Tibial nerve (tissue), 4 donors: ENCODE measurements at places on chromosomes 16 and 17. TPM values are rescaled to one million over a fixed set of nuclear protein-coding genes. Genes with fewer than 3 reads are reported as not detected.

DNA sequence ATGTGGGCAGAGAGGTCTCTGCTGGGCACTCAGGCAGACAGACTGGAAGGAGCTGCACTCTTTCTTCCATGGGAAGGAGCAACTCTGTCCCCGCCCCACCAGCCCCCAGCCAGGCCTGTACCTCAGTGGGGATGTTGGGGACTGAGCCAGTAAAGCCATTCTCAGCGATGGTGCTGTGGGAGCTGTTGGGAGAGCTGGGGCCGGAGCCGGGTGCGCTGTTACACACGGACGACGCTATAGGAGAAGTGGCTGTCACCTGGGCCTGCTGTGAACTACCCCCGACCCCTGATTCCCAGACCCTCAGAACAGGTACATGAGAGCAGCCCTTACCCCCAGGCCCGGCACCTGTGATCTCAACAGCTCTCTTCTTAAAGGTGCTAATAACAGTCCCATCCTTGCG, 21.5 kb downstream of the G6PC3 start:
- H3K27ac ChIP-seq, result no peak overlapping the region
- no peak for DNase-seq
- H3K27me3 ChIP-seq, result no peaks in the 10 kb centered on the region
- no peak overlapping the region for H3K4me3 ChIP-seq
- peaks cover 22% of the 10 kb centered on the region for H3K36me3 ChIP-seq

DNA sequence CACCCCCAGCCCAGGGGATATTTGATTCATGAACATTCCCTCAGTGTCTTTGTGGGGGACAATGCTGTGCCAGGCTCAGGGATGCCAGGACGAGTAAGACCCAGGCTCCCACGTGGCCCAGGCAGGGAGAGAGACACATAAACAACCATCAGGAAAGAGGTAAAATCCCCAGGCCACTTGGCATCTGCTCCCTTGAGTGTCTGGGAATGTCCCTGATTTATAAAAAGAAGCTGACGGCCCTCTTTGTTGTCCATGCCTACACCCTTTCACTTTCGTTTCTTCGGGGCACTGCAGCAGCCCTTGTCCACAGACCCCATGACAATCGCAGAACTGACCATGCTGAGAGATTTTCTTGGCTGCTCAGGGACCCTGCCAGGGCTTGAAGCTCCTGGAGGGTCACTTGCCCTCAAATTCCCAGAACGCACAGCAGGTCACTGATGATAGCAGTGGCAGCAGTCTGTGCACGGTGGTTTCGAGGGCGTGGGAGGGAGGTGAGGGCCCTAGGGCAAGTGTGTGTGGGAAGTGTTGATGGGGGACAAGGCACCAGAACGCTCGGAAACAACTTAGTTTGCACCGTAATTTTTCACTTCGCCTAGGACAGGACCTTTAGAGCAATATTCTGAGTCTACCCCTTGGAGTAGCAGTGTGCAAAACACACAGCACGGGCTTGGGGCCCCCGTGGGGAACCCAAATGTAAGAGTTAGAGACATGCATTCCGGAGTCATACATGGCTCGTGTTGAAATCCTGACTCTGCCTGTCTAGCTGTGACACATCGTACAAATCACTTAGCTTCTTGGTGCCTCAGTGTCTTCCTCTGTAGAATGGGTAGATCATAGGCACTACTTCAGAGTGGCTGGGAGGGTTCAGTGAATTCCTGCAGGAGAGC, 4.7 kb downstream of the NOD2 start:
- H3K36me3 ChIP-seq, result no peaks in the 10 kb centered on the region
- H3K27ac ChIP-seq, result peak overlapping the region; percentile 69
- peak overlapping the region; percentile 52 for H3K4me3 ChIP-seq
- no peaks in the 10 kb centered on the region for H3K27me3 ChIP-seq
- H3K4me1 ChIP-seq, result no peaks in the 10 kb centered on the region

ORC6 gene
- total RNA-seq, result 3.6 TPM

CIAPIN1 gene
- 25.5 TPM for total RNA-seq

TLCD3A gene
- total RNA-seq, result 5.5 TPM

DCXR gene
- 347 TPM for total RNA-seq

DNA sequence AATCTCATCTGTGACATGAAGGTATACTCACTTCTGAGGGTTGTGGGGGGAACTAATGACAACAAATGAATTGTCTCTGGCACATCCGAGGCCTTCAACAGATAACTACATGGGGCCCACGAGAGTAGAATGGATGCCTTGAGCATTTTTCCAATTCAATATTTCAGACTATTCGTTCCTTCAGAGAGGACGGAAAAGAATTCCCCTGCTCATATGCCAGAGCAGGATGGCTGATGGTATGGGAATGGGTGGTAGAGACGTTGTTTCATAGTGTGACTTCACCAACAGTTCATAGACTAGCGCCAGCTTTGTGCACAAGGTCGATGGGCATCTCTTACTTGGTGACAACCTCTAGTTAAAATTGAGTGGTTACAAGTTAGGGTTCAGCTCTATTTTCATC, 61.3 kb downstream of the HLF start:
- no peaks in the 10 kb centered on the region for H3K36me3 ChIP-seq
- no peak overlapping the region for H3K27ac ChIP-seq
- DNase-seq, result no peak
- no peak overlapping the region for H3K4me3 ChIP-seq

- H3K4me3 ChIP-seq, result no peak overlapping the region
- DNase-seq, result no peak
- H3K27ac ChIP-seq, result no peak overlapping the region
- peaks cover 5% of the 10 kb centered on the region for H3K27me3 ChIP-seq
Measured at GRCh38 chr17:33118391-33119075, 126.9 kb downstream of the SPACA3 start.

- H3K4me3 ChIP-seq, result no peak overlapping the region
- no peak overlapping the region for H3K27ac ChIP-seq
- DNase-seq, result no peak
- H3K27me3 ChIP-seq, result no peaks in the 10 kb centered on the region
- no peaks in the 10 kb centered on the region for H3K4me1 ChIP-seq
- no peaks in the 10 kb centered on the region for H3K36me3 ChIP-seq
Measured at GRCh38 chr16:83579027-83579426, 228.8 kb upstream of the HSBP1 start.

GRCh38 chr17:71519285-71519684, 601.5 kb upstream of the SOX9 start:
- no peak overlapping the region for H3K27ac ChIP-seq
- no peaks in the 10 kb centered on the region for H3K27me3 ChIP-seq
- H3K4me1 ChIP-seq, result no peaks in the 10 kb centered on the region
- no peak for DNase-seq

EIF3CL gene
- total RNA-seq, result 185 TPM

MYH1 gene
- not detected for total RNA-seq

CIITA gene
- 21.6 TPM for total RNA-seq

DNA sequence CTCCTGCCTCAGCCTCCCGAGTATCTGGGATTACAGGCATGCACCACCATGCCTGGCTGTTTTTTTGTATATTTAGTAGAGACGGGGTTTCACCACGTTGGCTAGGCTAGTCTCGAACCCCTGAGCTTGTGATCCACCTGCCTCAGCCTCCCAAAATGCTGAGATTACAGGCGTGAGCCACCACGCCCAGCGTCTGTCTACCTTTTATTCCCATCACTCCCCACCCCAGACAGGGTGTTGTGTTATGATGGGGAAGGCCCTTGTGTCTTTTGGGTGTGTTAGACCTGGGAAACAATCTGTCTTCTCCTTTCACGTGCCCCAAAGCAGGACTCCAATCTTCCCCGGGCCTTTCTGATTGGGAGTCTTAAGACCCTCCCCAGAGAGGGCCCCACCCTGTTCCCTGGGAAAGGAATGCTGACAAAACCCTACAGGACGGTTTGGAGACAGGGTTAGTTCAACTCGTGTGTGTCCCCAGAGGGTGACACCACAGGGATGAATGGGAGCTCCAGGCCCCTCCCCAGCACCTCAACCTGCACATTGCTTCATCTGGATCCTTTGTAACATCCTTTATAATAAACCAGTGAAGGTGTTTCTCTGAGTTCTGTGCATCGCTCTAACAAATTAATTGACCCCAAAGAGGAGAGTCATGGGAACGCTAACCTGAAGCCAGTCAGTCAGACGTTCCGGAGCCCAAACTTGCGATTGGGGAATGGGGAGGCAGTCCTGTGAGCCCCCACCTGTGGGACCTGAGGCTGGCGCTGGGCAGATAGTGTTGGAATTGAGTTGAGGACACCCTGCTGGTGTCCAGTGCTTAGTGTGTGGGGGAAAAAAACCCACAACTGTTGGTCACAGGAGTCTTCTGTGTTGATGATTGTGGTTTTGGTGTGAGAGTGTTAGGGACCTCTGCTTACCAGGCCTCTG, 3.2 kb upstream of the ELOB start:
- no peaks in the 10 kb centered on the region for H3K36me3 ChIP-seq
- H3K4me3 ChIP-seq, result no peak overlapping the region

NPIPB6 gene
- total RNA-seq, result not detected

DNA sequence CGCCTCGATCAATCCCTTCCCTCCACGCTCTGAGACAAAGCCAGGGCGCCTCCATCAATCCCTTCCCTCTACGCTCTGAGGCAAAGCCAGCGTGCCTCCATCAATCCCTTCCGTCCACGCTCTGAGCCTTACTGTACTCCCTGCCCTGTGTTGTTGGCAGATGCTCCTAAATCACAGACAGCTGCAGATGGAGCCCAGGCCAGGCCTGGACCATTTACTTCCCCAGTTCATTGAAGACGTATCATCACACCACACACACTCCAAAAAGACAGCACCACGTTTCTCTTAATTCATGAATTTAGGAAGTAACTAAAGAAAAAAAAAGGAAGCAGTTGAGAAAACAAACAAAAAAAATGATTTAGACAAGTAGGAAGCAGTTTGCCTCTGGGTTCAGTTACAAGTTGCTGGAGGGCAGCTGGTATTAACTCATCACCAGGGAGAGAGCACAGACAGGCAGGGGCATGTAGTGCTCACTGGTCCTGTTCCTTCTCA, 7.4 kb upstream of the CD300LD start:
- H3K36me3 ChIP-seq, result no peaks in the 10 kb centered on the region
- DNase-seq, result no peak
- H3K27ac ChIP-seq, result no peak overlapping the region
- no peaks in the 10 kb centered on the region for H3K27me3 ChIP-seq
- no peaks in the 10 kb centered on the region for H3K4me1 ChIP-seq
- no peak overlapping the region for H3K4me3 ChIP-seq

DNA sequence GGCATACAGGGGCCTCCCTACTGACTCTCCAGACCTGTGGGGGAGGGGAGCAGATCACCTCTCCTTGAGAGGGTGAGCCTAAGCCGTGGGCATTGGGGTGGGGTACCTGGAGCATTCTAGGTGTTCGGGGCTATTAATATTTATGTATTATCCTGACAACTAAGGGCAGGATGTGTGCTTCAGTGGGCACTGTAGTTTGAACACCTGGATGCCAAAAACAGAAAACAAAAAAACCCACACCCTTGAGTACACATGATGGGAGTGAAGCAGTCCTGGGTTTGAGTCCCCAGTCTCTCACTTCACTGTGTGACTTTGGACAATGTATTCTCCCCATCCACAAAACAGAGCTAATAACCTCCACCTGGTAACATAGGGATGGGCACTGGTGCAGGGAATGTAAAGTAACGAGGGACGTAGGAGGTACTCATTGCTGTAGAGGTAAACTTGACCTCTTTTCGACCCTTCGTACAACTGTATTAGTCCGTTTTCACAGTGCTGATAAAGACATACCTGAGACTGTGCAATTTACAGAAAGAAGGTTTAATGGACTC, 257.8 kb downstream of the CPPED1 start:
- H3K36me3 ChIP-seq, result no peaks in the 10 kb centered on the region
- no peaks in the 10 kb centered on the region for H3K27me3 ChIP-seq
- H3K4me3 ChIP-seq, result no peak overlapping the region
- peaks cover 5% of the 10 kb centered on the region for H3K4me1 ChIP-seq
- no peak for DNase-seq

GRCh38 chr16:17476414-17477259, 5.9 kb upstream of the XYLT1 start:
- H3K36me3 ChIP-seq, result no peaks in the 10 kb centered on the region
- no peaks in the 10 kb centered on the region for H3K4me1 ChIP-seq
- H3K27me3 ChIP-seq, result no peaks in the 10 kb centered on the region
- H3K4me3 ChIP-seq, result no peak overlapping the region
- H3K27ac ChIP-seq, result no peak overlapping the region

GRCh38 chr16:54284931-54285413, 1.6 kb downstream of the IRX3 start:
- no peaks in the 10 kb centered on the region for H3K36me3 ChIP-seq
- DNase-seq, result no peak
- H3K27me3 ChIP-seq, result peaks cover 90% of the 10 kb centered on the region
- H3K4me1 ChIP-seq, result peaks cover 69% of the 10 kb centered on the region

DNA sequence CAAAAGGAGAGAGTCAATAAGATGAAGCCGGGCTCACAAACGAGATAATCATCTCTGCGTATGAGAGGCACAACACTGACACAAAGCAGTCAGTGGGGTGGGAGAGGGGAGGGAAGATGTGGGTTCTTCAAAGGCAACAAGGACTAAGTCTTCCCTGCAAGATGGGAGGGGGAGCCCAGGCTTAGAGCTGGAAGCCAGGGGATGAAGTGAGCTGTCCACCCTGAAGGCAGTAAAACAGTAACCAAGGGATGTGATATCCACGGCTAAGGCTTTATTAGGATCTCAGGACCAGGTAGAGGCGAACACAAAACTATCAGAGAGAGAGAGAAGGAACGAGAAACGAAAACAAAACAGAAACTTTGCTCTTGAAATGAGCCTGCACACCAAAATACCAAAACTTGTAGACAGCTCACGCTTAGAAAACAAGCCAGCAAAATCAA, 115.9 kb downstream of the DYNLRB2 start:
- no peaks in the 10 kb centered on the region for H3K4me1 ChIP-seq
- H3K27ac ChIP-seq, result no peak overlapping the region
- H3K36me3 ChIP-seq, result no peaks in the 10 kb centered on the region

DNA sequence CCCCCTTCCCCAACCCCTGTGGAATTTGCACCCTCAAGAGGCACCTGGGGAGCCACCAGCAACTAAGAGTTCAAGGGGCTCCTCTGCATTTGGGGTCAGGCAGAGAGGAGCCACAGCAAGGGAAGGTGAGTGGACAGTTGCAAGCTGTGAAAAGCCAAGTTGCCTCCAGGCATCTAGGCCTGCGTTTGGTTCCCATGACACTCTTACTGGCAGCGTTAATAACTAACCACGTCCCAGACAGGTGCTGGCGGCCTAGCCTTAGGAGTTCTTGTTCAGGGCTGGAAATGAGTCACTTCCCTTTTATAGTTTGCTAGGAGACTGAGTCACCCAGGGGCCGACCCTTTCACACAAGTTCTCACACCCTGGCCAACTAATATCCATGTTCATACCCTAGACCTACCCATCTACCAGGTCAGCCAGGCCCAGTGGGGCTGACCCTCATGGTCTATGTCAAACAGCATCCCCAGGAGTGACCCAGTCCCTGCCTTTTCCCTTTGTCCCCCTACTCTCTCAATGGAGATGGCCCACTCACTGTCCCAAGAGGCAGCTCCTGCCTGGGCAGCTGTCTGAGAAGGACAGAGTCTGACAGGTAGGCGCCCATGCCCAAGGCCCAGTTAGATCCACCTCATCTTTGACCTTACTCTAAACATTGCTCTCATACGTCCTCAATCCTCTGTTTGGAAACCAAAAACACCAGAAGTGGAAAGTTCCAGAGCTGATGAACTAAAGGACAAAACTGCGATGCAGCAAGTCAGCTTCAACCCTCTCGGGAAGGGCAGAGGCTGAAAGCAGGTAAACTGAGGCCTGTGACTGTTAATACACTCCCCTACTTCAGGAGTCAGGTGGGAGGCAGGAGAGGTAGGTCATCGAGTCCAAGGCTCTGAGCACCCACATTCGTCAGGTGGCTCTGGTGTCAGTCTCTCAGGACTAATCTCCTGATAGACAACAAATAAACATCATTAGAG, 300.6 kb downstream of the SOX9 start:
- H3K27ac ChIP-seq, result no peak overlapping the region
- no peak for DNase-seq
- no peaks in the 10 kb centered on the region for H3K36me3 ChIP-seq
- H3K27me3 ChIP-seq, result no peaks in the 10 kb centered on the region
- H3K4me3 ChIP-seq, result no peak overlapping the region
